ENCODE measurements at places on chromosomes 6 and 20. TPM values are rescaled to one million over a fixed set of nuclear protein-coding genes. Genes with fewer than 3 reads are reported as not detected.

RAET1E gene
- total RNA-seq, result 2.0 TPM

NRSN1 gene
- not detected for total RNA-seq

ADGRF5 gene
- total RNA-seq, result not detected

AVP gene
- total RNA-seq, result not detected

UNC5CL gene
- total RNA-seq, result 0.57 TPM

GPSM3 gene
- total RNA-seq, result 0.38 TPM

TFB1M gene
- total RNA-seq, result 8.5 TPM

TFAP2D gene
- not detected for total RNA-seq

SLC18B1 gene
- 5.3 TPM for total RNA-seq

CLPSL2 gene
- total RNA-seq, result 1.4 TPM

STMND1 gene
- not detected for total RNA-seq

CCDC170 gene
- 0.14 TPM for total RNA-seq

PPIL6 gene
- 2.3 TPM for total RNA-seq

HLA-DPA1 gene
- not detected for total RNA-seq

FNDC11 gene
- total RNA-seq, result 0.19 TPM

CGA gene
- total RNA-seq, result 0.29 TPM

PIM1 gene
- total RNA-seq, result 17.4 TPM

CST5 gene
- not detected for total RNA-seq

GMPR gene
- 0.61 TPM for total RNA-seq

ZBTB12 gene
- total RNA-seq, result 4.2 TPM

LTB gene
- 0.25 TPM for total RNA-seq

PGBD1 gene
- total RNA-seq, result 4.8 TPM

CALHM6 gene
- total RNA-seq, result not detected
